Keratinocyte (primary cell): ENCODE measurements at places on chromosomes 12 and 14.

DNA sequence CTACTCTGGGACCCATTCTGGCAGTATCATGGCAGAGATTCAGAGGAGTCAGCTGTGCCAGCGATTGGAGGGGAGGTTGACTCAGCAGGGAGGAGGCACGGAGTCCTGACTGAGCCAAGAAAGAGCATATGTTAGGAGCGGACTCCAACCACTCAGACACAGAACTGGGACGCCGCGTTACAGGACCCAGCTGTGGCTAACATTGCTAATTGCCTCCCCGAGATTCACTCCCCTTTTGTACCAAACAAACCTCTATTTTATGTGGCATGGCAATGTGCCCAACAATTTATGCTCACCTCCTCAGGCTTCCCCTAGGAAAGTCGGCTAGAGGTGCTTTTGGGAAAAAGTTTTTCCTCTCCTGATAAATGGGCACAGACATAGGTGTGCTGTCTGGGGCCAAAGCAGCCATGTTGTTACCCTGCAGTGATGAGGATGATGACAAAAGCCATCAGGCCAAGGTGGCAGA lies 15.2 kb upstream of the CLIP1 start:
- no peak for DNase-seq

- no peak for DNase-seq
These were observed 14.3 kb downstream of the XRCC3 start for GRCh38 chr14:103700753-103701490.

DNA sequence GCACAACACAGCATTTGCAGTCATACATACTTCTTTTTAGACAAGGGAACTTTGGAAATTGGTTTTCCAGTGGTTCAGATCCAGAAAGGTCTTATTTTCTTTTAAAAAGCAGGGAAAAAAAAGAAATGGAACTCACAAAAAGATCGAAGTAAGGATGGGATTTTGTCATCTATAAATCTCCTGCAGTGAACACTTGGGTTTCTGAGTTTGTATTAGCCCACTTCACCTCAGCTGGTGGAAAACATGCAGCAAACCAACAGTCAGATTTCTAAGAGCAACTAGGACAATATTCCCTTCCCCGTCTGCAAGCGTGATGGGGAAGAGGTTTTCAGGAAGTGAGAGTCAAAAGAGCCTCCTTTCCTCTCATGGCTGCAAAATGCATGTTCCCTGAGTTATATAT lies 4.6 kb downstream of the MYF5 start:
- no peak for DNase-seq

- no peak for DNase-seq
These were observed 16.5 kb downstream of the EID3 start for GRCh38 chr12:104319918-104320626.

- no peak for DNase-seq
These were observed 24.8 kb downstream of the CLECL1 start for GRCh38 chr12:9707864-9708808.

DNA sequence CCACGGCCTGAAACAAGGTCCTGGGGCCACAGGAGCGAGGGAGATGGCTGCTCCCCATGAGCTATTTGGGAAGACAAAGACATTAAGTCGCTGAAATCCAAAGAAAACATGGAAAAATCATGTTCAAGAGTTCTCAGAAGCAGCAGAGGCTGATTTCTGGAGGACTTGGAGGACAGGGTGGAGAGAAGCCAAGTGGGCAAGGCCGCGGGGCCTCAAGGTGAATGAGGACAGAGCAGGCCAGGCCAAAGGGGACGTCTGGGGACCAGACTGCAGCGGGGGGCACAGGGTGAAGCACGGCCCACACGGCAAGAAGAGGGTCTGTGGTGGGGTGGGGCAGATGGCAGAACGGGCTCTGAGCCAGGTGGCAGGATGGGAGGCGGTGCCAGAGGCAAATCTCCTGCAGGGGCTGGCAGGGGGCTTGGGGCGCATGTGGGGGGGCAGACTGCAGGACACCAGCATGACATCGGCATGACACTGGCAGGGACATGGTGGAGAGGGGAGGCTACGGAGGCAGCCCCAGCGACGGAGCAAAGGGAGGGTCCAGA lies 48.9 kb downstream of the RNF34 start:
- no peak for DNase-seq

GRCh38 chr14:69077841-69078240 lies 75.1 kb downstream of the DCAF5 start:
- DNase-seq: no peak

GRCh38 chr14:85587151-85587711 lies 57.3 kb downstream of the FLRT2 start:
- DNase-seq: no peak

GRCh38 chr12:47190905-47191304 lies 111.1 kb upstream of the AMIGO2 start:
- DNase-seq: no peak

GRCh38 chr14:60790850-60791249 lies 56.3 kb downstream of the MNAT1 start:
- DNase-seq: no peak

GRCh38 chr14:53375599-53375998 lies 222.5 kb upstream of the DDHD1 start:
- DNase-seq: no peak

DNA sequence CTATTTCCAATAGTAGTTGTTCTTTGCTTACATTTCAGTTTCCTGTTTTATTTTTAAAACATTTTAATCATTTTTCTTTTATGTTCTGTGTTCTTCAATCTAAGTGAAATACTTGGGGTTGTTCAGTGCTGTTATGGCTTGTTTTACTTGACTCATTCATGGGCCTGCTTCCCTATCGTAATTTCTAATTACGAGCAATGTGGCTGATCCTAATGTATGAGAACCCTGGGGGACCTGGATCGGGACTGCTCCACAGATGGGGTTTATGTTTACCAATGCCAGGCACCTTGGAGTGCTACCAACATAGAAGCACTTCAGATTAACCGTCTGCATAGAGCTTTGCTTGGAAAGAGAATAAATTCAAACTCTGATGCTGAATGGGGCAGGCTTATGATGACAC lies 29.8 kb downstream of the TECPR2 start:
- DNase-seq: no peak

DNA sequence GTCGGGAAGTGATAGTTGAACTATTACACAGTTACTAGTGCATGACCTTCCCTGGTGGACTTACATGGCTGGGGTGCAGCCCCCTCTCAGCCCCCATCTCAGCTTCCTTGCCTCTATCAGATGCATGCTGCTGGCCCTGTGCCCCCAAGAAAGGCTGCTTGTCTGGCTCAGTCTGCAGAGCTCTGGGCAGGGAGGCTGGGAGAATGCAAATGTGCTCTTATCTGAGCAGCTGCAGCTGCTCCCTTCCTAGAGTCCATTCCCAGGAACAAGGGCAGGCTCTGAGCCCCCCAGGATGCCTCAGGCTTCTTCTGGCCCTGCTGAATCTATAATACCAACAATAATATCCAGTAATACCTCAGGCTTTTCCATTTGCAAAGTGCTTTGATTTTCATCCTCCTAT lies 218.1 kb upstream of the SRRM4 start:
- DNase-seq: no peak

DNA sequence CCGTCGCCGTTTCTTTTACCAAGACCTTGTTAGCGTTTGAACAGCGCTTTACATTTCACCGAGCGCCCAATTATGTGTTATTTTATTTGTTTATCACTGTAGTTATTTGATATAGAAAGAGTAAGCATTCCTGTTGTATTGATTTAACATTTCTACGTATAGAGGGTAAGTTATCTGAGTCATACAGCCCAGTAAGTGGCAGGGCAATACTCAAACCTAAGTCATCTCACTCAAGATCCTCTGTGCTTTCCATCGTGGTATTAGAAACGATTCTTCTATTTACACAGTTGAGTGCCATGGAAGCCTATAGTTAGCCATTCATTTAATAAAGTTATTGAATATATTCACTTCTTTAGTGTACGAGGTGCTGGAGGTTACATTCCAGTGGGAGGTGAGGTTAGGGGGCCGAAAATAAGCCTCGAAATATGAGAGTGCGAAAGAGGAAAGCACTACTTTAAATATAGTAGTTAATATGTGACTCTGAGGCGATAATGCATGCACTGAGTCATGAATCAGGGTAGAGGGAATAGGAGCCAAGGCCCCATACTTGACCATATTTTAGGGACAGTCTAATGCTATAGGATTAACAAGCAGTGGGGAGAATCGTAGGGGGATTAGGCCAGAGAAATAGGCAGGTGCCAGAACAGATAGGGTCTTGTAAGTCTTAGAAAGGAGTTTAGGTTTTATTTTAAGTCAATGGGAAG lies 629 bp downstream of the RAD51AP1 start:
- no peak for DNase-seq

GRCh38 chr12:93502802-93503623 lies 35.7 kb downstream of the MRPL42 start:
- DNase-seq: no peak

GRCh38 chr14:31410048-31410650 lies 10.2 kb downstream of the HEATR5A start:
- no peak for DNase-seq

DNA sequence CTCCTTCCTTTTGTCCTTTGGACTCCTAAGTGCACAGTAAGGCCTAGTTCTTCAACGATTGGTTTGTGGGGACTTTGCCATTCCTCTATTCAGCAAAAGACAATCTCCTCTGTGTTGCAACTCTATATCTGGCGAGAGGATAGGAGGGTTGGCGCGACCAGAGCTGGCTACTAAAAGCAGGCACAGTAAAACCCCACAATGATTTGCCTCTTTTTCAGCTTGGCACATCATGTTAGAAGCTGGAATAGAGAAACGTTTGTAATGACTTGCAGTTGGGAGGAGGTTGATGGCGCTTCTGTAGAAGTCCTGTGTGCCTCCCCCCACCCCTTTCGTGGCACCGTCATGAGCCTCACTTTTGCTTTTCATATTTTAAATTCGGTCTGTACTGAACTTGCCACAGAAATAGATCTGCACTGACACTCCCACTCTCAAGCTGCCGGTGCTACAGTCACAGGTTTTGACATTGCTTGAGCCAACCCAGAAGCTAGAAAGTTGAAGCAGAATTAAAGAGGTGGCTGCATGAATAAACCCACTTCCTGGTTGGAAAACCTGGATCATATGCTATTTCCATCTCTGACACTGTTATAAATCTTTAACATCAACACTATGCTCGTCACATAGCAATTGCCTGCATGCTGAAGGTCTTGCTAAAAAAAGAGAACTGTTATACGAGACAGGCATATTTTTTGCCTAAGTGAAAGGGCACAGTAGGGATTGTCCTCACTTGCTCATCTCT lies 315.3 kb upstream of the PRICKLE1 start:
- DNase-seq: no peak

DNA sequence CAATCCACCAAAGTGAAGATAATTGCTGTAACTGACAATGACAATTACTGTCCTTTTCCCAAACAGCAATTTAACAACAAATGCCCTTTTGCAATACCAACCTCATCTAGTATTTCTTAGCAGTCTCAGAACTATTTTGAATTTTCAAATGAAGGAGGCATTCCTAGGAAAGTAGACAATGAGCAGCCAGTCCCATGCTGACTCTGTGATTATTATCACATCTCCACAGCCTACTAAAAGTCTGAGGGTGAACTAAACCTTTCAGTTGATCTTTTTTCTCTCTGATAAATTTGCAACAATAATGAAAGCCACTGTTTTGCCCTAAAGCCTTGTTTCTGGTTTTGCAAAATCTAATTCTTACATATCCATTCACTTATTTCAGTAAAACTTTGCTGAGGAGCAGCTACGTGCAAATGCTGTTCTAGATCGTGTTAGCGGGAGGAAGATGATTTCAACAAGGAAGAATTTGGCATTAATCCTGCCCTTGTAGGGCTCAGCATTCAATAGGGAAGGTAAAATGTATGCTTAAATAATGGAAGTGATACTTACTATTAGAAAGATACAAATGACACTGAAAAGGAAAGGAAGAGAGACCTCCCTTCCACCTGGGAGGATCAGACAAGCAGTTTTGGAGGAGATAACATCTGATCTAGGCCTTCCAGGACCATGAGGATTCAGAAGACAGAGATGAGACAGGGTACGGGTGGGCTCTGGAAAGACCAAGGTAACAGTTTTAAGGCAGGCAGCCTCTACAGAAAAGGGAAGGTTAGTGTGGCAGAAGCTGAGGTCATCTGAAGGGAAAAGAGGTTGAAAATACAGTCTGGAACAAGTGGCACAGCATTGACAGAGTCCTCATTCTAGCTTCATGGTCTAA lies 47.4 kb downstream of the SLC38A1 start:
- DNase-seq: no peak

DNA sequence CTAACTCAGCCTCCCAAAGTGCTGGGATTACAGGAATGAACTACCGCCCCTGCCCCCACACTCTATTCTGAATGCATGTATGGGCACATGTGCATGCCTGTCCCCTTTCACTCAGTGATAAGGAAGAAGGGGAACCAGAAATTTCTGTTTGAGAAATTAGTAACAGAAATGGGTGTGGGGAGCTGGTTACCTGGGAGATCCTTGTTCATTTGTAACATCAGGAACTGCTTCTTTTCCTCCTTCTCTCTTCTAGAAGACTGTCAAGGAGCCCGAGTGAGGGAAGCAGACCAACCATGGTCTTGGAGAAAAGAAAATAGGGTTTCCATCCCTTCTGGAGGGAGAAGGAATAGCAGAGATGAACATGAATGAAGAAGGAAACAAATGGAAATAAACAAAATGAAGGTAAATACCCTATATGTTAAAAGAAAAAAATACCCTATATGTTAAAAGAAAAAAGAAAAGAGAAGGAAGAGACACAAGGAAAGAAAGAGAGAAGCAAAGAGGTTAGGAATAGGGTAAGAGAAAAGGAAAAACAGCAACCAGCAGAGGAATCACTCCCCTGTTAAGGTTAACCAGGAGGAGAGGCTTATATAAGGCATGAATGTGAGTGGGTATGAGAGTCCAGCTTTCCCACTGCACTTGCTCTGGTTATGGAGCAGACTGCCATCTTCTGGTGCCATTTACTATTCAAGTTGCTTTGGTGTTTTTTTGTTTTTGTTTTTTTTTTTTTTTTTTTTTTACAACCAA lies 3.3 kb downstream of the PPP1R3E start:
- no peak for DNase-seq

GRCh38 chr14:65210118-65210821 lies 108.0 kb upstream of the MAX start:
- no peak for DNase-seq

DNA sequence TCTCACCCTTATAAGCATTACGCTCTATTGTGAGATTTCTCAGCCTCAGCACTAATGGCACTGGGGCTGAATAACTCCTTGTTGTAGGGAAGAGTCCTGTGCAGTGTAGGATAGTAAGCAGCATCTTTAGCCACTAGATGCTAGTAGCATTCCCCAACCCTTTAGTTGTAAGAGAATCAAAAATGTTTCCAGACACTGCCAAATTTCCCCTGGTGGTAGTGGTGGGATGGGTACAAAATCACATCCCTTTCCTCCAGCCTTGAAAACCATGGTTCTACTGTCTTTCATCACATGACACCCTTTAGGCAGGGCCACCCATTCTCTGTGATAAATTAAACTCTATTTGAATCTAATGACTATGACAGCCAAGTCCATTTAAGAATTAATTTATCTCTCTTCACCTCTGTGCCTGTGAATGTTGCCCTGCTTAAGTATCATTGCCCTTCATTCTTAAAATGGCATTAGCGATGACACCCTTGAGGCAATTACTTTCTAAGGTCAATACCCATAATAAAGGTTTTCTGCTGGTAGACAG lies 199.4 kb downstream of the ANO4 start:
- no peak for DNase-seq
